ENCODE measurements at places on chromosomes 12 and 14. TPM values are rescaled to one million over a fixed set of nuclear protein-coding genes. Genes with fewer than 3 reads are reported as not detected.

- DNase-seq: no peak
Measured at GRCh38 chr14:93163564-93163963, 21.1 kb downstream of the MOAP1 start.

DNA sequence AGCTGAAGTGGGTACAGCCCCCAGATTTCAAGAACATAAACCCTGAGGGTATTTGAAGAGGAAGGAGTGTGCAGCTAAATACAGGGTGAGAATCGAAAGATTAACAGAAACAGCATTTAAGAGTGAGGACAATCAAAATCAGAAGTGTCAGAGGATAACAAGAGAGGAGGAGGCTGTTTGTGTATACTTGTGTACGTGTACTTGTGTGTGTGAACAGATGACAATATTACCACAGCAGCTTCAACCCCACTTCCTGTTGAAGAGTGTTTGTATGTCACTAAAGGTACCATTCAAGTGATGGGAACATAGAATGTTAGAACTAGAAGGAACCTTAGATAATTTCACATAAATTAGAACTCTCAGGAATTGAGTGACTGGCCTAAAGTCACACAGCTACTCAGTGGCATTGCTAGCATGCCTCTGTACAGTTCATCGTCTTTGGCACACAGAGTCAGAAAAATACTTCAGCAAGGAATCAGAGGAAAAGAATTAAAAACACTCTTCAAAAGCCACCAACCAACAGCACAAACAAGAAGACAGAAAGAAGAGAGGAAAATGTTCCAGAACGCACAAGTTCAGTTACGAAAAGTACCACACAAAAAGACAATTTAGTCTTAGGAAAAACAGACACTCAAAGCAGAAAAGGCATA is 164.3 kb upstream of the BCL2L14 start:
- DNase-seq: no peak

DNA sequence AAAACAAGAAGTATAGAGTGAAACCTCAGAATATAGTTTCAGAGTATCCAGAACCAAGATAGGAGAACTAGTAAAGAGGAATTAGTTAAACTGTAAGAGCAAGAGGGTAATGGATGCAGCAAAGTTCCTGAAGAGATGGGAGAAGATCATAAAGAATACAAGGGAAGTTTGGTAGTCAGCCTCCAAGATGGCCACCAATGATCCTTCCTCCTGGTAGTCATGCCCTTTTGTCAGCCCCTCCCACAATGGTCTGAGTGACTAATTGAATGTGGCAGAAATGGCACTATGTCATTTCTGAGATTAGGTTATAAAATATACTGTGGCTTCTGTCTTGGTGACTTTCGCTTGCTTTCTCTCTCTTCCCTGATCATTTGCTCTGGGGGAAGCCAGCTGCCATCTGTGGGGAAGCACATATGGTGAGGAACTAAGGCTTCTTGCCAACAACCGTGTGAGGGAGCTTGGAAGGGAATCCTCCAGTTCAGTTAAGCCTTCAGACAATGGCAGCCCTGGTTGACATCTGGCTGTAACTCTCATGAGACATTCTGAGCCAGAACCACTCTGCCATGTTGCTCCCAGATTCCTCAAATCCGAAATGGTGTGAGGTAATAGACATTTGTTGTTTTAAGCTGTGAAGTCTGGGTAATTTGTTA is 55.3 kb upstream of the AMN1 start:
- no peak for DNase-seq

DNA sequence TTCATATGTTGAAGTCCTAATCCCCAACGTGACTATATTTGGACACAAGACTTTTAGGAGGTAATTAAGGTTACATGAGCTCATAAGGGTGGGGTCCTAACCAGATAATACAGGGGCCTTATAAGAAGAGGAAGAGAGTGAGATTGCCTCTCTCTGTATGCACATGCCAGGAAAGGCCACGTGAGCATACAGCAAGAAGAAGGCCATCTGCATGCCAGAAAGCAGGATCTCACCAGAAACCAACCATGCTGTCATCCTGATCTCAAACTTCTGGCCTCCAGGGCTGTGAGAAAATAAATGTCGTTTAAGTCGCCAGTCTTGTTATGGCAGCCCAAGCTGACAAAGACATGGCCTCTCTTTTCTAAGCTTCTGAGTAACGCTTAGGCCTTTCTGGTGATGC is 69.0 kb upstream of the GPHB5 start:
- no peak for DNase-seq

DNA sequence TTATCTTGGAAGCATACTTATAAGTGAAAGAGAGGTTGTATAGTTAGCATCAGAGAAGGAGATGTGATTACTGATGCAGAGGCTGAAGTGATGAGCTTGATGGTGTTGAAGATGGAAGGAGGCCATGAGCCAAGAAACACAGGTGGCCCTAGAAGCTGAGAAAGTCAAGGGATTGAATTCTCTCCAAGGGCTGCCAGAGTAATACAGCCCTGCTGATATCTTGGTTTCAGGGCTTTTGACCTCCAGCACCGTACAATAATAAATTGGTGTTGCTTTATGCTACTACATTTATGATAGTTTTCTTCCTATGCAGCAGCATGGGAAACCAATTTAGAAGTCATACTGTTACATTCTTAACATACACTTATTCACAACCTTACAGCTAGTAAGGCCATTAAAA is 1133.3 kb downstream of the AACS start:
- DNase-seq: no peak

GRCh38 chr12:100234591-100235304 is 32.1 kb downstream of the DEPDC4 start:
- DNase-seq: no peak

DNA sequence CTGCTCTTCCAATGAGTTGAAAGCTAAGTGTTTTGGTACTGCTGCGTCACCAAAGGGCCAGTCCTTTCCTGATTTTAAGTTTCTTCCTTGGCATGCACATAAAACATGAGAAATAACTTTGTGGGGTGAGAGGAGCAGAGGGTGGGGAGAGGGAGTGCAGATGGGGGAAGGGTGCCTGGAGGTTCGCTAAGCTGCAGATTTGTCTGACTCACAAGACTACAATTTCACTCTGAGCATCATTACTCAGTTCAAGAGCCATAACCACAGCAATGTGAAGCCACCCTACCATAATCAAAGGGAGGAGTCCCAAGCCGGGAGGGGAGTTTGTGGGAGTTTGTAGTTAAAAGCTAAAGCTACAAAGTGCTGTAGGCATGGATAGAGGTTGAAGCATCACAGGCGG is 136.1 kb downstream of the ANO2 start:
- no peak for DNase-seq

DNA sequence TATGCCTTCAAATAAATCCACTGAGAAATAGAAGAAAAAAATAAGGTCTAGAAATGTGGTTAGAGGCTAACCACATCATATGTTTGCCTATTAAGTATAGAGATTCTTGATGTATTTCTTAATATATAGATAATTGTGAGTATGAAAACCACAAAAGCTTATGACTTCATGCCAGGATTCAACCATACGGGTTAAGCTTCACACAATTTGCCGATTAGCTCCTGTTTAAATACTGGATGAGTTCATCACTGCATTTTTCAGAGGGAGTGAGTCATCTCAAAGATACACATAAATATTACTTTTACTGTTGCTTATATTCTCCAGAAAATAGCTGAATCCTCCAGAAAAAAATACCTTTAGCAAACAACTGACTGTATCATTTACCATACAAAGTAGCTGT is 79.6 kb downstream of the RPL10L start:
- DNase-seq: no peak

GRCh38 chr14:91611528-91611927 is 101.4 kb upstream of the PPP4R3A start:
- no peak for DNase-seq

The CLEC14A gene
- 35.6 TPM for total RNA-seq

GRCh38 chr12:132178801-132179401 is 34.6 kb downstream of the NOC4L start:
- DNase-seq: no peak

DNA sequence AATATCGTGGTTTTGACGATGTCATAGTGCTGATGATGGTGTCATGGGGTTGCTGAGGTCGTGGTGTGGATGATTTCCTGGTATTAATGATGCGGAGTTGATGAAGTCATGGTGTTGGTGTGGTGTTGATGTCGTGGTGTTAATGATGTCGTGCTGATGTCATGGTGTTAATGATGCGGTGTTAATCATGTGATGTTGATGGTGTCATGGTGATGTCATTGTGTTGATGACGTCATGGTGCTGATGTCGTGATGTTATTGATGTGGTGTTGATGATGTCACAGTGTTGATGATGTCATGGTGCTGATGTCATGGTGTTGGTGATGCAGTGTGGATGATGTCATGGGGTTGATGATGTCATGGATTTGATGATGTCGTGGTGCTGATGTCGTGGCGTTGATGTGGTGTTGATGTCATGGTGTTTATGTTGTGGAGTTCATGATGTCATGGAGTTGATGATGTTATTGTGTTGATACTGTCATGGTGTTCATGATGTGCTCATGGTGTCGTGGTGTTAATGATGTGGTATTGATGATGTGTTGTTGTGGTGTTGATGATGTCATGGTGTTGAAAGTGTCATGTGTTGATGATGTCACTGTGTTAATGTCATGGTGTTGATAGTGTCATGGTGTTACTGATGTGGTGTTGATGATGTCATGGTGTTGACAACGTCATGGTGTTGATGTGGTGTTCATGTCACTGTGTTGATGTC is 48.5 kb upstream of the RIMBP2 start:
- no peak for DNase-seq

The TIMELESS gene
- 6.0 TPM for total RNA-seq

The ERC1 gene
- total RNA-seq: 81.1 TPM

The CNIH1 gene
- total RNA-seq: 101 TPM

The FOXM1 gene
- total RNA-seq: 0.51 TPM

- no peak for DNase-seq
Measured at GRCh38 chr12:60475825-60476224, 880.0 kb downstream of the SLC16A7 start.

- DNase-seq: no peak
Measured at GRCh38 chr12:71005166-71005565, 84.6 kb upstream of the PTPRR start.

GRCh38 chr14:88385212-88386101 is at the start of gene SPATA7:
TSS of gene SPATA7 (plus strand) at chr14:88385657. CDS start at chr14:88385819, 162 bp downstream.
- DNase-seq: peak; percentile 97

DNA sequence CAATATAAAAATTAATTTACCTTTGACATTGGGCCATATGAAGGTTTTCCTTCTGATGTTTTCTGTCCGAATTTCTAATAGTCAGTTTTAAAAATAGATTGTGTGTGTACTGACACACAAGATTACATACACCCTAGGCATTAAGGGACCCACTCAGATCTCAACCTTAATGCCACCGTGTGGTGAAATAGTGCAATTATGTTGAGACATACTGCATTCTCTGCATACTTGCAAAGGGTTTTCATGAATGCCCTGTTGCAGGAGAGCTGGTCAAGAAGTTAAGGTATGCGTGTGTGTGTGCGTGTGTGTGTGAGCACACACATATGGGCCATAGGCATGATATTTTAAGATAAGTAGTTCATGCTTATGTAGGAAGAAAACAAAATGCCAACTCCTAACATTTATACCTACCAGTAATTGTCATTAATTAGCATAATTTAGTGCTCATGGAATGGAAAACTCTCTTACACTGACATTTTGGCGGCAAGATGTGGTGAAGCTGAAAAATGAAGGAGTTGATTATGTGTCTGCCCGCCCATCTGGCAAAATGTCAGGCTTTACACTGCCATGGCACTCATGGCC is 58.8 kb downstream of the PIK3C2G start:
- no peak for DNase-seq

DNA sequence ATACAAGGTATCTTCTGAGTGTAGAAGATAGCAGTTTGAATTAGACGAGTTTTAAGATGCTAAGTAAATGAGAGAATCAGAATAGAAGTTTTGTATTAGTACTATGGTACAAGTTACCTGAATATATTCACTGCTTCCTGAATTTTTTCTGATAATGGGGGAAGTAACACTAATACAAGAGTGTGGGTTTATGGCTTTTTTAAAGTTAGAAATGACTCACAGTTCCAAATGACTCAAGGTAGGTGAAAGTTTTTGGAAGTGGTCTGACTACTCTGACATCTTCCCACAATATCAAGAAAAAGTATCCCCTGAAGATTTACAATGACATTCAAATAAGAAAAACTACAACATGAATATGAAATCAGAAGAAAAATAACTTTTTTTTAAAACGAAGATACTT is 123.7 kb upstream of the GARIN6 start:
- no peak for DNase-seq

- peak; percentile 33 for DNase-seq
Measured at GRCh38 chr12:2125651-2126522, 73.1 kb downstream of the CACNA1C start.

GRCh38 chr14:99930420-99931274 is 134.6 kb upstream of the EVL start:
- peak; percentile 75 for DNase-seq

DNA sequence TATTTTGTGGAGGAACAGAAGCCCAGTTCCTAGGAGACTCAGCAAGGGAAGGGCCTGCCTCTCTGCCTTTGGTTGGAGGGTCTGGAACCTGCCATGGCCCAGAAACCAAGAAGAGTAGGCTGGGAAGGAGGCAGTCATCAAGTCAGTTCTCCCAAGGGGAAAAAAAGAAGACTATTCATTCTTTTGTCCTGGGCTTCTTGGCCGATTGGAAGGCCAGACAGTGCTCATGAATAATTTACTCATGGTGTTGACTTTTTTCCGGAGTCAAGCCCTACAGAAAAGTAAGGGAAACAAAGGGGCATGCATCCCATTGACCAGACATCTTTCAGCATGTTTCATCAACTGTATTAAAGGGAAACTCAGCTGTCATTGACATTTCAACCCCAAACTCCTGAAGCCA is 168.1 kb downstream of the PRKCH start:
- DNase-seq: no peak

The NOVA1 gene
- 11.7 TPM for total RNA-seq

GRCh38 chr14:34851395-34851794 is 23.8 kb downstream of the BAZ1A start:
- DNase-seq: no peak

The ADAM21 gene
- total RNA-seq: 0.13 TPM

- no peak for DNase-seq
Measured at GRCh38 chr12:132218915-132219314, 74.7 kb downstream of the NOC4L start.

The TBX5 gene
- not detected for total RNA-seq

- no peak for DNase-seq
Measured at GRCh38 chr12:56257491-56258067, 605 bp downstream of the ANKRD52 start.

- no peak for DNase-seq
Measured at GRCh38 chr12:4450551-4451112, 5.0 kb upstream of the FGF6 start.

Data from mesenteric fat pad (tissue), 1 donor.